ENCODE measurements at places on chromosomes 5 and 9.

DNA sequence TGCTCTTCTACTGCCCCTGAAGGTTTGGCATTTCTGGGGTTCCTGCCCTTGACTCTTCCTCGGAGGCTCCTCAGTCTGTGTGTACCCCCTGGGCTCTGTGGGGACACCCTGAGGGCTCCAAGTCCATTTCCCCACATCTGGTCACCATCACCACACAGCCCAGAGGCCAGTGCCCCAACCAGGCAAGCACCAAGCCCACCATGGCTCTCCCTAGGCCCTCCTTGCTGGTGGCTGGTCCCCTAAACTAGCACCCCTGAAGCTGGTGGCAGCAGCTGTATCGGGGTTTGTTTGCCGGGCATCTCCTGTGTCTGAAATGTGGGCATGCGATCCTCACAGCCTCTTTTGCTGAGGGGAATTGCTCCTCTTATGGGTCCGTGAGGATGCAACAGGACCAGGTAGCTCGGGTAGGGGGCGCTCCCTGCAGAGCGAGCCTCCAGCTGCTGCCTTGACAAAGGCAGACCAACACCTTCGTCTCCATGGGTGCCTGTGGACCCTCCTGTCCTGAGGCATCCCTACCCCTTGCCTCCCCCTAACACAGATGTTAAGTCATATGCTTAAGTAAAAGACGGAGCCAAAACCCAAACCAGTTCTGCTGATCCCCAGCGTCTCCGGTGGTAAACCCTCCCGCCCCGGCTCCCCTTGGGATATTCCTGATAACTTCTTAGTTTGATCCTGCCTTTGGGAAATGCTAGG is 138.9 kb upstream of the IRX4 start:
- no peak for DNase-seq

DNA sequence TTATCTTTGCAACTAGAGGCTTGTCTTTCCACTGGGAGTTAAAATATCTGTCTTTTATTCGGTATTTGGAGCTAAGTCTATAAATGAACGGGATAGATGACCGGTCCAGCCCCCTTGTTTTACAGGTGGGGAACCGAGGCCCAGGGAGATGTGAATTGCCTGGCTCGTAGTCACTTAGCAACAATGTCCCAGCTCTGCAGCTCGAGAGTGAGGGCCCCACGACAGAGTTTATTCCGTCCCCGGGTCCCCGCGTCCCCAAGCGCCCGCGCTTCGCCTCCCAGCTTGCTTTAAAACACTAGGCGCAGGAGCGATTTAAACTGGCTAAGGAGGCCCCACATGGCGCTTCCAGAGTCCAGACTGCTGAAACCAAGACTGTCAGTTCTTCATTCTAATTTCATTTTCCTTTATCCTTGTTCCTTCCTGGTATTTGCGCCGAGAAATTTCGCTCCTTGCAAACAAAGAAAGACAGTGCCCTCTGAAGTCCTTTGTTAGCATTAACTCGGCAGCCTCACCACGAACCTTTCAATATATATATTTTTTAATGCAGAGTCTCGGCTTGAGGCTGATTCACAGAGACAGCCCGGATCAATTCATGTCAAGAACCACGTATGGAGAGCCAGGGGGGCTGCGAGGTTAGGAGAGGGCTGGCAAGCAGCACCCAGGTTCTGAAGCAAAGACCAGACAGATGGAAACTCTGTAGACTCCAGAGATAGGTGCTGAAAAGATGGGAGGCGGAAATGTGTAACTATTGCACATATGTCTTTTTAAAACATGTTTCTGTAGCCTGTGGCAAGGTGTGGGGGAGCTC is 1.4 kb upstream of the ENC1 start:
- DNase-seq, result peak; percentile 73

DNA sequence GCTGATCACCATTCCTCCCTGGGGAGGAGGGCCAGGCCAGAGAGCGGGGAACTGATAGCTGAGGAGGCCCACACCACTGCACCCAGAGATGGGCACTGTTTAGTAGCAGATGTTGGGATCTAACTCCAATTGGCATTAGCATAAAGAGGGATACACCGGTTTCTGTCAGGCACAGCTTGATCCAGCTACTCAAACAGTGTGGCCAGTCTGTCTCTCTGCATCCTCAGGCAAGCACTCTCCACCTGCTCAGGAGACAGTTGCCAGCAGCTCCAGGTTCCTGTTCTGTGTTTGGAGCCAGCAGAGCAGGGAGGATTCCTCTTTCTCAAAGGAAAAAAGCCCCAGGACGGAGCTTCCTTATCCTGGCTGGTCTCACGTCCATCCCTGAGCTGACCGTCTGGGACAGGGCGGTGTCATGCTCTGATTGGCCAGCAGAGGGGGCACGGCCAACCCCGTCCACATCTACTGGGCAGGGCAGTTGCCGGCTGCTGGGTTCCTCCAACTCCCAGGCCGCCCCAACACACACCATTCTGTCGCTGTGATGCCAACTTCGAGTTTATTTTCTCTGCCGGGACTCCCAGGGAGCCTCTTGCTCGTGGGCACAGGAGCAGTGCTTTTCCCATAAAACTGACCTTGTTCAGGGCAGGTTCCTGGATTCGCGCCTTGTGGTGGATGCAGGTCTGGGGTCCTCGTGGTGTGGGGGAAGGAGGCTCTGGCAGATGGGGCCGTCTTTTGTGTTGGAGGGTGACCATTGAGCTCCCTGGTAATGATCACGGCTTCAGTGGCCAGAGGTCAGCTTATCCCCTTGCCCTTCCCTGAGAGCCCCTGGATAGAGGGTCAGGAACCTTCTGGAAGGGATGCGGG is 47.9 kb downstream of the COL5A1 start:
- DNase-seq, result peak; percentile 63

DNA sequence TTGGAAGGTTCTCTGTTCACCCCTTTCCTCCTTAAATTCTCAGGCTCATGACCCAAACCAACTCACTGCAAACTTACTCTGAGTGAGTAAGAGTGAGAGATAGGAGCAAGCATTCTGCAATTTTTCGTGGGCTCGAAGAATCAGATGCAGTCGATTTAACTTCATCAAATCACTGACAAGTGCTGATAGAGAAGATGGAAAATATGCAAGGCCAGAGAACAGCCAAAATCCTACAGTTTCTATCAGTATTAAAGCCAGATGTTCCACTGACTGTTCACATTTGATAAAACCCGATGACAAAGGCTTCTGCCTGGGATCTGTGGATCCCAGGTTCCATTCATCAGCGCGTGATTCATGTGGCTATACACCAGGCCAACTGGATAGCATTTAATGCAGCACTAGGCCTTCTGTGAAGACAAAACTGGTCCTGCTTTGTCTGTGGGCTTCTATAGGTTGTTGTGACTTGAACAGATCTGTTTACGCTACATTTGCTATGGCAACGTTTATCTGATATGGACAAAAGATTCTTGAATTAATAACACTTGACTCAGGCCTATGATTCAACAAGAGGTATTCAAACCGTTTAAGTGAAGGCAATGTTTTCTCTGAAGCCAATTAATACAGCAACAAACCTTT is 251.2 kb downstream of the NFIB start:
- DNase-seq, result no peak

GRCh38 chr9:7121055-7121454 is 363.3 kb downstream of the KDM4C start:
- DNase-seq, result peak; percentile 2

- DNase-seq, result peak; percentile 4
Measured at GRCh38 chr5:11903614-11904264, 507 bp downstream of the CTNND2 start.

GRCh38 chr5:42810834-42811590 is 680 bp downstream of the SELENOP start:
- no peak for DNase-seq

- DNase-seq, result no peak
Measured at GRCh38 chr5:50710838-50711237, 44.4 kb downstream of the PARP8 start.

- no peak for DNase-seq
Measured at GRCh38 chr9:20684875-20685696, 1.0 kb downstream of the FOCAD start.

DNA sequence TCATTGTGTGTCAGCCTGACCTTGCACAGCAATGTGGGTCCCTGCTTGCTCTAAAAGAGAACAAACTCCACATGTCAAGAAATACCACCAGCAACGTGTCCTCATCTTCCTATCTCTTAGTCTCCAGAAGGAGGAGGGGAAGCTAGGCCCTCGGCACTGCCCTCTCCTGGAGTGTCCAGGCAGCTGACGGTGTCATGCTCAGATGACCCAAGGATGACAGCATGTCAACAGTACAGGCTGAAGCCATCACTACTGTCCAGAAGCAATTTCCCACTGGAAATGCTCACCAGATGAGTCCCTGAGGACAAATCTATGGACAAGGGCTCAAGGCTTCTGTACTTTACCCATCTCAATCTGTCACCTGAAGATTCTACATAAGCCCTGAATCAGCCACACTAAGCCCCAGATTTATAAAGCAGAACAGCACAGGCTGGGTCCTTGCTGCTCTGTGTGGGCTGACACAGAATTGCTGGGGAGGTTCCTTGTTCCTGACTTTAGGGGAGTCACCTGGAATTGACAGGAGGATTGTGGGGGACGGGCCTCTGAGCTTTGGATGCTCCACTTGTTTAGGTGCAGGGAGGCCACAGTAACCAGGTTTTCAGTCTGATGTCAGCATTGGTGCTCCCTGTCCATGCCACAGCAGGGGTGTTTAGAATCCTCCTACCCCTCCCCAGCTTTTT is 210.2 kb downstream of the DAB2IP start:
- DNase-seq, result peak; percentile 84

- DNase-seq, result peak; percentile 63
Measured at GRCh38 chr9:111909444-111909843, 12.8 kb downstream of the UGCG start.

DNA sequence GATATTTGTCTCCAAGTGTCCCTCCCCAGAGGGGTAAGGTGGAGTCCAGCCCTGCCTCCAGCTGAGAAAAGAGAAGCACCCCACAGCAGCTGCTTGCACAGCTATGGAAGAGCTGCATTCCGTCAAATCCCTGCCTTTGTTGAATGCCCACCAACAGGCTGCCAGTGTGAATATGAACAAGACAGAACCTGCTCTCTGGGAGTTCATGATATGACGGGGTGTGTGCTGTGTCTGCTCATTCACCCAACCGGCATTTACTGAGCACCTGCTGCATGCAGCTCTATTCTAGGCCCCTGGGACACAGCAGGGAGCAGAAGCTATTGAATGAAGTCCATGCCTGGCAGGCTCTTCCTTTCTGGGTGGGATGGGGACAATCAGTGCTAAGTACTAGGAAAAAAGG is 238.8 kb downstream of the GADD45G start:
- DNase-seq, result no peak

GRCh38 chr9:22528485-22528884 is 81.9 kb downstream of the DMRTA1 start:
- DNase-seq, result no peak

GRCh38 chr5:178454303-178454702 is 135.9 kb downstream of the COL23A1 start:
- DNase-seq, result no peak

GRCh38 chr9:36840898-36841536 is 193.1 kb downstream of the PAX5 start:
- no peak for DNase-seq

GRCh38 chr9:135492886-135493669 is 7.4 kb upstream of the MRPS2 start:
- no peak for DNase-seq

DNA sequence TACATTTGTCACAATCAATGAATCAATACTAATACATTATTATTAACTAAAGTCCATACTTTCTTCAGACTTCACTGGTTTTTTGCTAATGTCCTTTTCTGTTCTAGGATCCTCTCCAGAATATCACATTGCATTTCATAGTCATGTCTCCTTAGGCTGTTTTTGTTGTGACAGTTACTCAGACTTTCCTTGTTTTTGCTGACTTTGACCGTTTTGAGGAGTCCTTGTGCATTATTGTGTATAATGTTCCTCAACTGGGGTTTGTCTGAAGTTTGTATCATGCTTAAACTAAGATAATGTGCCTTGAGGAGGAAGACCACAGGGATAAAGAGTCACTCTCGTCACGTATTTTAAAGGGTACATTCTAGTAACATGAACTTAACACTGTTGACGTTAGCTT is 376.9 kb downstream of the NTRK2 start:
- DNase-seq, result no peak

GRCh38 chr9:20570756-20571155 is 51.5 kb downstream of the MLLT3 start:
- peak; percentile 11 for DNase-seq

GRCh38 chr5:170112876-170113521 is 7.3 kb downstream of the FOXI1 start:
- no peak for DNase-seq

- DNase-seq, result no peak
Measured at GRCh38 chr9:119712325-119712724, 343.1 kb upstream of the BRINP1 start.

DNA sequence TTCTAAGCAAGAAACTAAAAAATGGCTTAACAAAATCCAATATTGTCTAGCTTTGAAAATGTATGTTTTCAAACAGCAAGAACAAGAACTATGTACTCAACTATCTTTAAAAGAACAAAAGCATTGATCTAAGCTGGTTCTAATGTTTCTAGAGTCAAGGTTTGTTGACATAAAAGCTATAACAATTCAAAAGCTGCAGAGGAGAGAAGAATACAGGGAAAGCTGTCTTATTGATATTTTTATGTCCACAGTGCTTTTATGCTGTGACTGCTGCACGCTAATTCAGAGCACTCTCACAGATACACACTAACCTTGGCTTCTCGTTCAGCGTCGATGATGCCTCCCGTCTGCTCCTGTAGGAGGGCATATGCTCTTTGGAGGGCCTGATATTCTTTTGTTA is 129.5 kb upstream of the DPYSL3 start:
- DNase-seq, result no peak

DNA sequence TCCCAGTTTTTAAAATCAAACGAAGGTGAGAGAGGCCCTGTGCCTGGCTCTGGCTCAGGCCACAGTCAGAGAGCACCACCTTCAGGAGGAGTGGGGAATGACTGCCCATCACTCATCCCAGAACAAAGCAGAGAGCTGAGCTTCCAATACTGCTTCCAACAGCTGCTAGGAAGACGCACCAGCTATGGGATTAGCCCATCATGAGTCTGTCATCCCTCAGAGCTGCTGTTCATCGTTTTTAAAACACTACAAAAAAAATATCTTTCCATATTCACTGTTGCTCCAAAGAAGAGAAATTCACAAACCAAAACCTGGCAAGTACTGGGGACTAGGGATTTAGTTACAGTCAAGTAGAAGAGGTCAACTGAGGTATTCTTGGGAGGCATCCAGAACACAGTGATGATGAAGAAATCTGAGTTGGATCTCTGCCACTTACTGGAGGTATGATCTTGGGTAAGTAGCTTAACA is 102.4 kb downstream of the CDK5RAP2 start:
- peak; percentile 59 for DNase-seq

- DNase-seq, result peak; percentile 42
Measured at GRCh38 chr9:3342159-3342777, 183.5 kb downstream of the RFX3 start.

- DNase-seq, result peak; percentile 14
Measured at GRCh38 chr5:79691007-79691406, 1.4 kb downstream of the CMYA5 start.

- no peak for DNase-seq
Measured at GRCh38 chr5:162323466-162323865, 255.9 kb downstream of the GABRG2 start.

GRCh38 chr9:19939734-19940278 is 151.0 kb upstream of the SLC24A2 start:
- DNase-seq, result no peak
